ENCODE measurements at places on chromosomes 11 and 22.

DNA sequence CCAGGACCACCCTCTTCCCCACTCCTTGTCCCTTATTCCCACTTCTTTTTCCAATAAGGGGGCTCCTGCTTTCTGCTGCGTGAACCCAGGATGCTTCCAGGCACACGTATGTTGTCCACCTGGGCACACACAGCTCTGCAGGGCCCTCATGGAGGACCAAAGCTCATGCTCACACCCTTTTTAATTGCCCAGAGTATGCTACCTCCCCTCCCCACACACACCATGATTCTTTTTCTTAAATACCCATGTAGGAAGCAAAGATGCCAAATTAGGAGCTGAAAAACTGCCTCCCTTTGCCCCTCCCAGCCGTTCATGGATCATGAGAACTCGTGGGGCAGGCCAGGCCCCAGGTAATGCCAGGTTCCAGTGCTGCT lies 5.1 kb downstream of the NECTIN1 start:
- DNase-seq = no peak

- DNase-seq = no peak
Measured at GRCh38 chr11:44316659-44317240, 6.8 kb upstream of the ALX4 start.

DNA sequence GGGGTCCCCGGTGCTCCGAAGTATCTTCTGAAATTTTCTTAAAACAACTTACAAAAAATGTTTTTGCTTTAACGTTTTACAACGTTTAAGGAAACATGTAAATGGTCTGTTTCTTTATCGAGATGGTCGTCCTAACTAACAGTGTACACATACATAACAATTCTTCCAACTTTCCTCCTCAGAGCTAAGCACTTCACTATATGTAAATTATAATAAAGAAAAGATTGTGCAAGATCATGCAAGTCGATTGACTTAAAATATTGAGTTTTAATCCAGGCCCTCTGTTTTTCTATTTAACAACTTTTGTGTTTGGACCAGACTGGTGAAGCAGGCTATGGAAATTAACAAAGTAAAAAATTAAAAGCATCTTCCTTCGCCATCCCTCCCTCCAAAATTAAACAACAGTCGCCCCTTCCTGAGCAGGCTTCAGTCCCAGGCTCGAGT lies 4.9 kb downstream of the ALX4 start:
- DNase-seq = no peak

GRCh38 chr11:10669258-10670033 lies 24.1 kb downstream of the IRAG1 start:
- DNase-seq = no peak

- DNase-seq = peak; percentile 26
Measured at GRCh38 chr11:70551351-70552166, 153.2 kb downstream of the CTTN start.

- DNase-seq = no peak
Measured at GRCh38 chr11:113681282-113681681, 24.8 kb downstream of the TMPRSS5 start.

- no peak for DNase-seq
Measured at GRCh38 chr11:92671081-92671480, 298.4 kb upstream of the MTNR1B start.

DNA sequence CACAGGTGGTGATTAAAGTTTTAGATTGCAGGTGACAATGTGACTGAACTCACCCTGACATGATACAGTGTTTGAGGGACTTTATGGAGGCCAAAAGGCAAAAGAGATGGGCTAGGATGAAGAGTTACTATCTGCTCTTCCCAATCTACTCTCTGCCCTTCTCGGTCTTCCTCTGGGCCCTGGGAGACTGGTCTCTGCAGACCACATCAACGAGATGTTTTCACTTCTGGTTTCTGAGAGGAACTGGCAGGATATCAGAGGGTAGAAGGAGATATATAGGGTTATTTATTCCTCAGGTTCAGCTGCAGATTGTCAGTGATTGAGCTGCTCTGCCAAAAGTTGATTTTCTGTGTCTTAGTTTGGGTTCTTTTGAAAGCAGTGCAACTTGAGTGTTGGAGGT lies 32.4 kb upstream of the CD44 start:
- DNase-seq = no peak

- no peak for DNase-seq
Measured at GRCh38 chr22:40743768-40744167, 64.5 kb downstream of the MCHR1 start.

DNA sequence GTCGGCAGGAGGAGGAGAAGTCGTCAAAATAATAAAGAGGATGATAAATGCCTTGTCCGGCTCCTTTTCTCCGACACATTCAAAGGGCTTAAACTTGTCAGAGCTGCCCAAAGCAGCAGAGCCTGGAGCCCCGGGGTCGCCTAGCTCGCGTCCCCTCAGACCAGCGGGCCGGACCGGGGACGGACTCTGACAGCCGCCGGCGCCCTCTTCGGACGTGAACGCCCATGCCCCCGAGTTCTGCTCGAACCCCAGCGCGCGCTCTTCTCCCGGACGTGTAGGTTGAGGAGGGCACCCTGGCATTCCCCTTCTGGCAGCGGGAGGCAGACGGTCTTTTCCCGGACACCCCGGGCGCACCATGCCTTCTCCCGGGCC lies 999 bp downstream of the FGF3 start:
- DNase-seq = no peak

- no peak for DNase-seq
Measured at GRCh38 chr11:131622193-131622592, 251.8 kb downstream of the NTM start.

DNA sequence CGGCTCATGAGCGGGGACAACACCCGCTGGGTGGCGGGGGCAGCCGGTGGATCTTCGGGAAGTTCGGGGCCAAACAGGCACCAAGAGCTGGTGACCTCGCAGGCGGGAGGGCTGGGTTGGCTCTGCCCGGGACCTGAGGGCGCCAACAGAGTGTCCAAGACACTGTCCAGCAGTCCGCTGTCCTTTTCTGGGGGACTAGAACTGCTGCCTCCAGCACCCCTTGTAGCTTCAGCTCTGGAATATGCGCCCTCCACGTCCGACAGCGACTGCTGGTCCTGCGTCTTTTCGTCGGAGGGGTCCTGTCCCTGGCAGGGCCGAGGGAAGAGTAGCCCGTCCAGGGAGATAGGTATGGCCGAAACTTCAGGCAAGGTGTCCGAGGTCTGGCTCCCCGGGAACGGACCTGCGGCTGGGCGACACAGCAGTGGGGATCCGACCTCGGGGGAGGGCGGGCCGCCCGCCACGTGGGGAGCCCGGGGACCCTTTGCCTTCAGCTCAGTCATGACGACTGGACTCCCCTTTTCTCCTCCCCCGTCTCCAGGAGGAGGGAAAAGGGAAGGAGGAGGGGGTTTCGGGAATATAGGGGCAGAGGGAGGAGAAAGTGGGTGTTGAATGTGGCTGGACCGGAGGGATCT lies 926 bp downstream of the PGR start:
- DNase-seq = no peak

- no peak for DNase-seq
Measured at GRCh38 chr11:128714123-128714522, 20.3 kb downstream of the FLI1 start.

GRCh38 chr11:116224154-116224888 lies 548.5 kb downstream of the BUD13 start:
- DNase-seq = no peak

- no peak for DNase-seq
Measured at GRCh38 chr22:35950262-35950661, 78.4 kb downstream of the RBFOX2 start.

GRCh38 chr22:22026157-22026831 lies 43.7 kb upstream of the TOP3B start:
- no peak for DNase-seq

- DNase-seq = no peak
Measured at GRCh38 chr22:23752090-23752691, 1.3 kb upstream of the ZNF70 start.

DNA sequence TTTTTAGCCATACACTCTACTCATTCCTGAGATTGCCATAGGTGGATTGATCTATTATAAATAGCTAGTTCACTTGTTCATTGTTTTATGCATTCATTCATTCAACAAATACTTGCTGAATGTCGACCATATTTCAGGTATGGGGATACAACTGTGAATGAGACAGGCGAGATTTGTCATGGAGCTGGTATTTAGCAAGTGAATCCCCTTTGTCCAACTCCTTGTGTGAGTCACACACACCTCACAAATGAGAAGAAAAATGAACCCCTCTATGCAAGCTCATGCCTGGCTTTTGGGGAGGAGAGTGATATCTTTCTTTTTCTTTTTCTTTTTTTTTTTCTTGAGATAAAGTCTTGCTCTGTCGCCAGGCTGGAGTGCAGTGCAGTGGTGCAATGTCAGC lies 1.8 kb upstream of the AMPD3 start:
- DNase-seq = no peak

DNA sequence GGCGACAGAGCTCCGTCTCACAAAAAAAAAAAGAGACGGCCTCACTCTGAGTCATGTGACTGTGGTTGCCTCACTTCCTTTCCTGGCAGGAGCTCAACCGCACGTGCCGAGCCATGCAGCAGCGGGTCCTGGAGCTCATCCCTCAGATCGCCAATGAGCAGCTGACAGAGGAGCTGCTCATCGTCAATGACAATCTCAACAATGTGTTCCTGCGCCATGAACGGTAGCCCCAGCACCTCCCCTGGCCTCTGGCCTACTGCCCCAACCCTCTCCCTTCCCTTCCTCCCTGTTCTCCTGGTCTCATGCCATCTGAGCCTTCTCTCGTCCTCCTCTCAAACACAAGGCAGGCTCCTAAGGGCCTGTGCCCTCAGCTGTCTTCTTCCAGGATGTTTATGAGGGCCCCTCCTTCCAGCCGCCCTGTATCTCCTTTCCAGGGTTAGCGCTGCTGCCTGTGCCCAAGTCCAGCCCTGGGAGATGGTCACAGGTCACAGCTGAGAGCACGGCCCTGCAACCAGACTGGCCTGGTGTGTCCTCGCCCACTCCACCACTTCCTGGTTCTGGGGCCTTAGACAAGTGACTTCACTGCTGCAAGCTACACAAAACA lies 30.7 kb downstream of the TOM1 start:
- peak; percentile 54 for DNase-seq

GRCh38 chr22:47178339-47178738 lies 415.9 kb downstream of the TBC1D22A start:
- no peak for DNase-seq

DNA sequence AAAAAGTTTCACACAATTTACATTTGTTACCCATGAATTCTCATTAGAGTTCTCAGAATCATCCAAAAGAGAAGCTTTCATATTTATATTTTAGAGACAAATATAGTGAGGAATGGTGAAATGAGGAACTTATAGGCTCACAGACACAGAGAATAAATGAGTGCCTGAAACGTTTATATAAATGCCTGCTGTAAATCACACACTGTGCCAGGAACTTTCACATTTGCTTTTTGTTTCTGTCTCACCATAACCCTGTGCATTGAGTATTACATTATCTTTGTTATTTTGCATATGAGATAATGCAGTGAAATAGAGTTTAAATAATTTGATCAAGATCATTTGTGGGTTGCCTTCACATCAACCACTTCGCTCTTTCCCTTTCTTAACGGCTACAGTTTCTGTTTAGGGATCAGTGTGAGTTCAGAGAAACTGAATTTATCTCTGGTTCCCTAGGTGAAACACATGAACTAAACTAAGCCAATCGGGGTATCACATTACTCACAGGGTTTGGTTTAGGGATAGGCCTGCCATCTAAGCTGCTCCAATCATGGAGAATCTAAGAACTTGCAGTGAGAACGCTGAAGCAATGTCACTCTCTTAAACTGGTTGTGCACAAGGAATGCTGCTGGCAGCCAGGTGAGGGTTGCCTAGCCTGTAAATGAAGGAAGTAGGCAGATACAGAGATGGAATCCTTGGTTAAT lies 1339.2 kb upstream of the TENM4 start:
- no peak for DNase-seq

- no peak for DNase-seq
Measured at GRCh38 chr11:67429038-67429668, 859 bp downstream of the RPS6KB2 start.

- peak; percentile 62 for DNase-seq
Measured at GRCh38 chr11:93570759-93571413, 27.7 kb upstream of the SMCO4 start.

DNA sequence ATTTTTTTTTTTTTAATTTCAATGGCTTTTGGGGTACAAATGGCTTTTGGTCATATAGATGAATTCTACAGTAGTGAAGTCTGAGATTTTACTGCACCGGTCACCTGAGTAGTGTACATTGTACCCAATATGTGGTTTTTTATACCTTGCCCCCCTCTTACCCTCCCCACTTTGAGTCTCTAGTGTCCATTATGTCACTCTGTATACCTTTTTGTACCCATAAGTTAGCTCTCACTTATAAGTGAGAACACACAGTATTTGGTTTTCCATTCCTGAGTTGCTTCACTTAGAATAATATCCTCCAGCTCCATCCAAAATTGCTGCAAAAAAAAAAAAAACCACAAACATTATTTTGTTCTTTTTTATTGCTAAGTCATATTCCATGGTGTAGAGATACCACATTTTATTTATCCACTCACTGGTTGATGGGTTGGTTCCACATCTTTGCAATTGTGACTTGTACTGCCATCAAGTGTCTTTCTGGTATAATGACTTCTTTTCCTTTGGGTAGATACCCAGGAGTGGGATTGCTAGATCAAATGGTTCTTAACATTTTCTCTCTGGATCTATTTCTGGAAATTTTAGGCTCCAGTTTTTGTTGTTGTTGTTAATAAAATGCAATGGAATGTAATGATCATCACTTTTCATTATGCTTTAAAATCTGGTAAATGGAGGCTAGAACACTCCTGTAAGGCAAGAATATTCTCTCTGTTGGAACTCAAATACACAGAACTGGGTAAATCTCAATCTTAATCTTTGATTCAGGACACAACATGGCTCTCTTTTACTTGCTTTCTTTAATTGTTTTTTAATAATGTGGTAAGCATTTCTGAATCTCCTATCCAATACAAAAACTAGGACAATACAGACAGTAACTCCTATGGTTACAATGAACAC lies 10.3 kb downstream of the NEAT1 start:
- no peak for DNase-seq

GRCh38 chr11:119388103-119388502 lies 6.6 kb upstream of the USP2 start:
- no peak for DNase-seq

GRCh38 chr11:111194860-111195568 lies 50.5 kb upstream of the POU2AF2 start:
- DNase-seq = no peak

DNA sequence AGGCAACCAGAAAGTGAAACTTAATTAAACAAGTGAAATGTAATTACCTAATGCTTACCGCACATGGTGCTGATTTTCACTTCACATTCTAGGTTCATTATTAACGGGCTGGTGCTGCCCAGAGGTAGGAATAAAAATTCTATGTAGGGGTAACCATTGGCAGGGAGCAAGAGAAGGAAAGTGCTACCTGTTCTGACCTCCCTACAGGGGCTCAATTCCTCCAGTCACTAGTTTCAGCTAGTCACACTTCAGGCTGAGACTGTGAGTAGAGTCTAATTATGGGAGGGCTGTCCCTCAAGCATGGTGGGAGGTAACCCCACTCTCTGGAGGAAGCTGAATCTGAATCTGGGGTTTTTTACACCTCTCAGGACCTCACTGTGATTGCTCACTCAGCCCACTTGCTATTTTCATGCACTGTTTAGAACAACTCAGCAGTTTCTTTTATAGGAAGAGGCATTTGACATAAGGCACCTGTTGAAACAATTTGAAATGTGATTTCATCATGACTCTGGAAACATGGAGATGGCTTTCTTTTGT lies 75.4 kb downstream of the MAML2 start:
- DNase-seq = no peak

- DNase-seq = no peak
Measured at GRCh38 chr11:66158156-66158555, 88.1 kb downstream of the PACS1 start.
